T-helper 2 cell (primary cell): ENCODE measurements at places on chromosomes 6 and 20.

GRCh38 chr6:12371641-12372146 lies 81.5 kb downstream of the EDN1 start:
- no peak for DNase-seq

GRCh38 chr20:35523298-35523888 lies 6.1 kb downstream of the C20orf173 start:
- DNase-seq, result peak; percentile 23

GRCh38 chr6:6699741-6700367 lies 111.3 kb downstream of the LY86 start:
- DNase-seq, result no peak

DNA sequence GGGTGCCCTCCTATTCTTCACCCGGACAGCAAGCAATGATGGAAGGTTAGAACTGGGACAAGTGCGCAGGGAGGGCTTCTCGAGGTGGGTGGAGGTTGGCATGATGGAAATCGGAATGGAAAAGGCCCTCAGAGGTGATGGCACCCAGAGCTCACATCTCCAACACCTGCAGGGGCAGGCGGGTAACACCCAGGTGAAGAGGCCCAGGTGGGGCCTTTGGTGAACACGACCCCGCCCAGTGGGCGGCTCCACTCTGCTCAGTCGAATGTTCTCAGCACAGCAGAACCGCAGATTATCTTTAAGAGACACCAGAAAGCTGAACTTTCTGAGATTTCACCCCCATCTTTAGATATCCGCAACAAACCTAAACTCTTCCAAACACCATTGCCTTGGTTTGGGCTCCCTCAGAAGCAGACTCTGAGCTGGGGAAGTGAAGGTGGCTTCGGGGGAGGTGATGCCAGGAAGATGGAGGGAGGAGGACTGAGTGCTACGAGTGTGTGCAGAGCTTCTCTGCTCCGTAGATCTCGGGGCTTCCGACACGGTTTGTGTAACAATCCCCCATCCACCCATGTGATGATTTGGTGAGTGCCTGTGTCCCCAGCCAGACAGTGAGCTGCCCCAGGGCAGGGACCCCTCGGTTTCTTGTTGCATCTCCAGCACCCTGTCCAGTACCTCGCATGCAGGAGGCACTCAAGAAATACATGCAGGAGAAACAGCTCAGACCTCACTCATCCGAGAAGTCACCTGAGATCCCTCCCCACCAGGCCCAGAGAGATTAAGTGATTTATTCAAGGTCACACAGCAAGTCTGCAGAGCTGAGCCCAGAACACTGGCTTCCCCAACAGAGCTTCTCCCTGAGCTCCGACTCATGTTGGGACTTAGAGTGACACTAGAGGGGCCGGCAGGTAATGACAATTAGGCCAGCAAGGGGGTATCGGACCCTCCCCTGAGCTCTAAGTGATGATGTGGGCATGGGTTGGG lies 45.4 kb downstream of the BPIFB1 start:
- no peak for DNase-seq

- DNase-seq, result no peak
These were observed 149.4 kb downstream of the CD24 start for GRCh38 chr6:106825156-106825555.

DNA sequence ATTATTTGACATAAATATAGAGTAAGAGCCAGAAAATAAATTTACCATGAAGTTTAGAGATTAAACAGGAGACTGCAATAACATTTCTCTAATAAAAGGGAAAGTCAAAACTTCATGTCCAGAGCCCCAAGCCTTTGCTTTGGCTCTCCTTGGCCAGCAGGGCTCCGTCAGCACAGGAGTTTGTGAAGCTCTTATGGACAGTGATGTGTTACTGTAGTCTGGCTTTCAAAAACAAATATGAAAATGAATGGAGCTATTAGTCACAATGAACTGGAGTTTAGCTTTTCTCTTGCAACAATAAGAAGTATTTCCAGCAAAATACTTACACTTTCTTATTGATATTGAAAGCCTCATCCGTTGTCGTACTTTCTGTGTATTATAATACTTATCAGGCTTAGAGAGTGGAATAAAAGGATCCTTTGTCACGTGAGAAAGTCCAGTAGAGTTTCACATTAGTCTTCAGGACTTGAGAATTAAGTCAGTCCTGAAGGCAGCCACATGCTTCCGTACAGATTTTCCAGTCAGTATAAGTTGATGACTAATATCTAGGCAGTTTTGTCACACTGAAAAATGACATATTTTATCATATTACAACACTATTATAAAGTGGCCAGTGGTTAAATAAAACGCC lies 117.0 kb upstream of the PRL start:
- DNase-seq, result no peak

- DNase-seq, result peak; percentile 44
These were observed 30.4 kb downstream of the KCNQ2 start for GRCh38 chr20:63442100-63442493.

GRCh38 chr6:125867483-125867942 lies 76.8 kb downstream of the NCOA7 start:
- no peak for DNase-seq

GRCh38 chr6:90209527-90209926 lies 87.1 kb downstream of the BACH2 start:
- no peak for DNase-seq
